ENCODE measurements at places on chromosomes 16 and 17.

- DNase-seq, result no peak
Measured at GRCh38 chr17:19672009-19672750, 23.6 kb downstream of the ALDH3A2 start.

GRCh38 chr17:13544765-13545164 lies 57.0 kb downstream of the HS3ST3A1 start:
- no peak for DNase-seq

DNA sequence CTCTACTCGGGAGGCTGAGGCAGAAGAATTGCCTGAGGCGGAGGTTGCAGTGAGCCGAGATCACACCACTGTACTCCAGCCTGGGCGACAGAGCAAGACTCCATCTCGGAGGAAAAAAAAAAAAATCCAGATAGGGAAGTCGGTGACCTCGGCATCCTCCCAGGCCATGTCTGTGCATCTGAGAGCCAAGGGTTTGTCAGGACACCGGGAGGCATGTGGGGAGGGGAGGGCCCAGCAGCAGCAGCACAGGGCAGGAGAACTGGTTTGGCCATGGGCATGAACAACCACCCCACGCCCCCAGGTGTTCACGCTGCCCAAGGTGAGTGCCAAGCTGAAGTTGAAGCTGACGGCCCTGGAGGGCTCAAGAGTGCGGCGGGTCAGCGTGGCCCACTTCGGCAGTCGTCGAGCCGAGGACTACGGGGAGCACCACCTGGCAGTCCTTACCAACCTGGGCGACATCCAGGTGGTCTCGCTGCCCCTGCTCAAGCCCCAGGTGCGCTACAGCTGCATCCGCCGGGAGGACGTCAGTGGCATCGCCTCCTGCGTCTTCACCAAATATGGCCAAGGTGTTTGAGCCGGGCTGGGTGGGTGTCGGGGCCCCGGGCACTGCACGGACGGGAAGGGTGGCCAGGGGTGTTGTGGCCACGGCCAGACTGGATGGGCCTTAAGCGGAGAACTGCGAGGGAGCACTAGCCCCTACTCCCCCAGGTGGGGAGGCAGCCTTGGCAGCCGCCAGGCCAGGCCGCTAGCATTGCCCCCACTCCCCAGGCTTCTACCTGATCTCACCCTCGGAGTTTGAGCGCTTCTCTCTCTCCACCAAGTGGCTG lies 14.7 kb upstream of the MYO15B start:
- no peak for DNase-seq

DNA sequence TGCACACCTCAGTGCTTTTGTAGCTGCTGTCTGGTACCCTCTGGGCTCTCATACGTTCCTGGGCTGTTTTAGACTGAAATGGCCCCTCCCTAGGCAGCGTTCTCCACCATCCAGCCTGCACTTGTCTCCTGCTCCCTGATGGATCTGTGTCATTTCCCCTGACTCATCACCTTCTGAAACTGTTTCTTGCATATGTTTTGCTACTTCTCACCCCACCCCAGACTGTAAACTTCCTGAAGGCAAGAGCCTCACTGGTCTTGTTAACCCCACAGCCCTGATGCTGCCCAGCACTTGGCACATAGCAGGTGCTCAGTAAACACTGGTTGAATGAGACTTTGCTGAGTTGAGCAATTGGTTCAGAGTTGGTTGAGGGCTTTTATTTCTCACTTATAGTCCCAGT lies 78.7 kb downstream of the CRISPLD2 start:
- DNase-seq, result no peak

GRCh38 chr16:85390511-85391174 lies 222.5 kb upstream of the GSE1 start:
- DNase-seq, result no peak

GRCh38 chr17:78433780-78434335 lies 55.4 kb downstream of the PGS1 start:
- DNase-seq, result no peak

GRCh38 chr17:69418535-69418934 lies 4.0 kb downstream of the MAP2K6 start:
- DNase-seq, result no peak
